Progenitor cell of endocrine pancreas (in vitro differentiated cells): ENCODE measurements at places on chromosomes 3 and 15. TPM values are rescaled to one million over a fixed set of nuclear protein-coding genes. Genes with fewer than 3 reads are reported as not detected.

- no peak overlapping the region for H3K27ac ChIP-seq
- no peak overlapping the region for H3K4me3 ChIP-seq
- H3K27me3 ChIP-seq, result no peaks in the 10 kb centered on the region
- H3K4me1 ChIP-seq, result no peaks in the 10 kb centered on the region
- no peak for DNase-seq
Observed at GRCh38 chr3:64954995-64955636, 267.3 kb upstream of the ADAMTS9 start.

- no peak for DNase-seq
- H3K4me1 ChIP-seq, result peaks cover 11% of the 10 kb centered on the region
- H3K27me3 ChIP-seq, result no peaks in the 10 kb centered on the region
- H3K27ac ChIP-seq, result no peak overlapping the region
- H3K36me3 ChIP-seq, result peaks cover 3% of the 10 kb centered on the region
Observed at GRCh38 chr3:168080022-168080421, 15.7 kb downstream of the GOLIM4 start.

DNA sequence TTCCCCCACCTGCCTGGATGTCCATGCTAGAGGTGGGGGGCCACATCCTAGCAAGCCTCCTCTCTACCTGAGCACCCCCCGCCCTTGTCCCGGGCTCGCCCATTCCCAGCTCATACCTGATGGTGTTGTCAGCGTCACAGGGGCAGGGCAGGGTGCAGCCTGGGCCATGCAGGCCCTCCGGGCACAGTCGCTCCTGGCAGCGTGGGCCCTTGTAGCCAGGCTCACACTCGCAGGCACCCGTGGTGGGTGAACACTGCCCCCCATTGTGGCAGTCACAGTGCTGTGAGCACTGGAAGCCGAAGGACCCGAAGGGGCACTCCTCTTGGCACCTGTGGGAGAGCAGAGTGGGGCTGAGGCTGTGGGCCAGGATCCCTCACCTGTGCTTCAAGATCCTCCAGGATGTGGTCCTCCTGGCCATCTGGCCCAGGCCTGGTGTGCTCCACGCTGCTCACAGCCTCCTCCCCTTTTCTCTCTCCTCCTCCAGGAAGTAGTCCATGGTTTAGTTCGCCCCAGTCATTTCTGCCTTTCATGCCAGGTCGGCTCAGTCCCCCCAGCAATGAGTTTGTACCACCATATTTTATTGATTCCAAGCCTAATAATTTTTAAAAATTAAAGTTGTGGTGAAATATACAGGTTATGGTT is 95.6 kb downstream of the RAB11A start:
- no peaks in the 10 kb centered on the region for H3K4me1 ChIP-seq
- H3K4me3 ChIP-seq, result no peak overlapping the region
- H3K36me3 ChIP-seq, result no peaks in the 10 kb centered on the region
- H3K27me3 ChIP-seq, result peaks cover 46% of the 10 kb centered on the region
- DNase-seq, result no peak
- H3K27ac ChIP-seq, result no peak overlapping the region

- no peaks in the 10 kb centered on the region for H3K27me3 ChIP-seq
- no peak for DNase-seq
- no peaks in the 10 kb centered on the region for H3K4me1 ChIP-seq
Observed at GRCh38 chr15:99511866-99512661, 53.7 kb upstream of the MEF2A start.

DNA sequence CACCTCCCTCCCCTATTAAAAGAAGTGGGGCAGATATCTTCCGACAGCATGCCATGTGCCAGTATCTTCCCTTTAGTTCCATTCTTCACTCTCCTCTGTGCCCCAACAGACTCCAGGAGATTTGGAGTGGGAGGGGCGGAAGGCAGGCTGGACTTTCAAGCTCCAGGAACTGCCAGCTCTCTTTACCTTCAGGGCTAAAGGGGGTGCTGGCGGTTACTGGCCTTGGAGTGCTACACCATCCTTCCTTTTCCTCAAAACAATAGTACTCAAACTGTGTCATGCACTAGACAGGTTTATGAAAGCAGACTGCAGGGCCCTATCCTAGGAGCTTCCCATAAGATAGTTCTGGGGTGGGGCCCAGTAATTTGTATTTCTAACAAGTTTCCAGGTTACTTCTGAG is 6.0 kb downstream of the LINS1 start:
- H3K27ac ChIP-seq, result no peak overlapping the region
- no peak overlapping the region for H3K4me3 ChIP-seq
- no peaks in the 10 kb centered on the region for H3K4me1 ChIP-seq
- peaks cover 12% of the 10 kb centered on the region for H3K36me3 ChIP-seq
- no peak for DNase-seq

- no peak overlapping the region for H3K27ac ChIP-seq
- no peak for DNase-seq
- no peaks in the 10 kb centered on the region for H3K27me3 ChIP-seq
- H3K36me3 ChIP-seq, result peaks cover 4% of the 10 kb centered on the region
Observed at GRCh38 chr3:17050071-17050470, 165.3 kb downstream of the PLCL2 start.

DNA sequence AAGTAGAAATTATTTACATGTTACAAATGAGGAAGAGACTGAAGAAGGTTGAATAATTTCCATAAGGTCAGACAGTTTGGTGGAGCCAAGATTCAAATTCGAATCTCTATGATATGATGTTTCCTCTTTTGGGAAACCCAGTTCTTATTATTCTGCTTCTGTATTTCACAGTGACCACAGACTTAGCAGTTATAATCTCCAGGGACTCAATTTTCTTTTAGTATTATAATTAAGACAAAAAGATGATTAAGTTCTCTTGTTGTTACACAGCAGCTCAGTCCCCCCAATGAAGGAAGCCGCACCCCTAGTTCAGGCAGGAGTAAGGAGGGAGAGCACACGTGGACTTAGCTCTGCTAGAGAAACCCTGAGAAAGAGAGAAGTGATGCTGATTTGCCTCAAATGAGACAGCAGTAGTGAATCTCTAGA is 130.6 kb downstream of the CCNL1 start:
- DNase-seq, result no peak
- H3K36me3 ChIP-seq, result no peaks in the 10 kb centered on the region
- H3K4me3 ChIP-seq, result no peak overlapping the region

- no peaks in the 10 kb centered on the region for H3K27me3 ChIP-seq
- H3K4me1 ChIP-seq, result peaks cover 5% of the 10 kb centered on the region
- H3K4me3 ChIP-seq, result no peak overlapping the region
- no peaks in the 10 kb centered on the region for H3K36me3 ChIP-seq
Observed at GRCh38 chr3:108461661-108462111, 48.7 kb downstream of the MYH15 start.

DNA sequence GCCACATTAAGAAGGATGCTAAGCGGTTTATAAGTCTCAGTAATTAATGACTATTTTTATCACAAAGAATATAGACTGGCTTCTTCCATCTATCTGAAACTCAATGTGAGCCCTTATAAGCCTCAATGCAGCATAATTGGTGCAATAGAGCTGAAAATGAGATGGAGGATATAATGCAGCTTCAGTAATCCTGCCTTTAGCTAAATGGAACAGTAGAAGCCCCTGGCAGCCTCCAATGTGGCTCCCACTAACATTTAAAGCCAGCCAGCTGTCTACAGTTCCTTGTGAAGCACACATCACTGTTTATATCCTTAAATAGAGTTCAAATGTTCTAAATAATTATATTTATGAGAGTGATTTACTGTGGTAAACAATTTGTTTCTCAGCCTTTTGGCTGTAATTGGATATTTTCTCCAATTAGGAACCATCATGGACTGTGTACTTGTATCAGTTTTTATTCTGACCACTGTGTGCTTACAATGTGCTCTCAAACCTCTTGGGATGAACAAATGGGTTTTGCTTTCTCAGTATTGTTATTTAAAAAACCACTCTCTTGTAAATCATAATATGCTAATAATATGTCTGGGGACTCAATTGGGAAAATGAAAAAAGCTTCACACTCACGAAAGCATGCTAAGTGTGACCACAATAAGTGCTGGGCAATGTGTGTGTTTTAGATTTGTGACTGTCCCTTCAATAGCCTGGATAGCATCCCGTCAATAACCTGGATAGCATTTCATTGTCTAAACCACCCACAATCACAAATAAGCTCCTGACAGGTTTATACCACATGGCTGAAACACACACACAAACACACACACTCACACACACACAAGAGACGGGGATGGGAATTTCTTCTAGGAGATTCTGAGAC is 366.6 kb downstream of the GBE1 start:
- H3K27ac ChIP-seq, result no peak overlapping the region
- H3K36me3 ChIP-seq, result no peaks in the 10 kb centered on the region
- H3K4me3 ChIP-seq, result no peak overlapping the region
- no peaks in the 10 kb centered on the region for H3K27me3 ChIP-seq
- peaks cover 4% of the 10 kb centered on the region for H3K4me1 ChIP-seq

GRCh38 chr3:80688814-80689213 is 921.0 kb upstream of the ROBO1 start:
- H3K4me1 ChIP-seq, result peaks cover 4% of the 10 kb centered on the region
- H3K4me3 ChIP-seq, result no peak overlapping the region
- H3K27me3 ChIP-seq, result no peaks in the 10 kb centered on the region
- no peaks in the 10 kb centered on the region for H3K36me3 ChIP-seq
- no peak overlapping the region for H3K27ac ChIP-seq
- no peak for DNase-seq

DNA sequence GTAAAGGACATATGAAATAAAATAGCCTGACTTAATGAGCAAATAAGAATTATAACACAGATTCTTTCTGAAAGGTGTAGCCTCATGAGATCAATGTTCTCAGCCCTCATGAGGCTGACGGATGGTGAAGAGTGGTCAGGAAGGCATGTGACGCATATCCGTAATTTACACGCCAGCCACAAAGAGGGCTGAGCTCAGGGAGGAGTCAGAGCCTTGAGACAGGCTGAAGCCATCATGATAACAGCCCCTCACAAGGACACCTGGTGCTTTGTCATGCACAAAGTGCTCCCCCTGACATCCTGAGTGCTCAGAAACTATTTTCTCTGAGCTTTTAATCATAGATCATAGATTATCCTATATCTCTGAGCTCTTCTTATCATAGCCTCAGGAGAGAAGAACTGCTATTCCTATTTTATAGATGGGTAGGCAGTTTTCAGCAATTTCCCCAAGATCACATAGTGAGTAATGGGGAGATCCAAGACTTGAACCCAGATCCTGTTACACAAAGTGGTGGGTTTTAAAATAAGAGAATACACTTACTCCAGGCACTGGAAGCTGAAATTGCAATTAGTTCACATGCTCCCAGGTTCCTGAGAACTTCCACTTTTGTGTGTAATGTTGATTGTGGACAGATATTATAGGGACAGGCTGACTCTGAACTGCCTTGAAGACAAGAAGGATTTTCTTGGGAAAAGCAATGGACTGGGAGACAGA is 267.1 kb downstream of the RPLP1 start:
- H3K4me1 ChIP-seq, result no peaks in the 10 kb centered on the region
- DNase-seq, result no peak
- H3K4me3 ChIP-seq, result no peak overlapping the region
- no peaks in the 10 kb centered on the region for H3K36me3 ChIP-seq
- no peak overlapping the region for H3K27ac ChIP-seq

- H3K27ac ChIP-seq, result no peak overlapping the region
- H3K4me3 ChIP-seq, result no peak overlapping the region
- peaks cover 6% of the 10 kb centered on the region for H3K36me3 ChIP-seq
- no peak for DNase-seq
- H3K27me3 ChIP-seq, result no peaks in the 10 kb centered on the region
- H3K4me1 ChIP-seq, result peaks cover 9% of the 10 kb centered on the region
Observed at GRCh38 chr3:61638741-61639140, 77.4 kb downstream of the PTPRG start.

DNA sequence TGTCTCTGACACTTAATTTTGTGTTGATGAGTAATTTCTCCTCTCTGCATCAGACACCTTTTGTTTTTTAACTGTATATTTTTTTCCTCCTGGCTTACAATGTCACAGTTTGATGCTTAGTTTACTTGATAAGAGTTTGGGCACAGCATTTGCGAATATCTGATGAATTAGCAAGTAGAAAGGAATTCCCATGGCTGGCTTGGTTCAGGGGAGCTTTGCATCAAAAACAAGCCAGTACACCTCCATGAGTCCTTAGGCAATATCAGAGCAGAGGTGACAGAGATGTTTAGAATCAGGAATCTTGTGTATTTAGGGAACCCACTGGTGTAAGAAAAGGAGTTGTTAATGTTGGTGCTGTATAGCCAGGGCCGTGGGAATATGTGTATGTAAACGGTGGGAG is 9.3 kb downstream of the ARHGEF26 start:
- H3K4me3 ChIP-seq, result no peak overlapping the region
- no peak for DNase-seq
- peaks cover 8% of the 10 kb centered on the region for H3K4me1 ChIP-seq
- peaks cover 8% of the 10 kb centered on the region for H3K36me3 ChIP-seq

DNA sequence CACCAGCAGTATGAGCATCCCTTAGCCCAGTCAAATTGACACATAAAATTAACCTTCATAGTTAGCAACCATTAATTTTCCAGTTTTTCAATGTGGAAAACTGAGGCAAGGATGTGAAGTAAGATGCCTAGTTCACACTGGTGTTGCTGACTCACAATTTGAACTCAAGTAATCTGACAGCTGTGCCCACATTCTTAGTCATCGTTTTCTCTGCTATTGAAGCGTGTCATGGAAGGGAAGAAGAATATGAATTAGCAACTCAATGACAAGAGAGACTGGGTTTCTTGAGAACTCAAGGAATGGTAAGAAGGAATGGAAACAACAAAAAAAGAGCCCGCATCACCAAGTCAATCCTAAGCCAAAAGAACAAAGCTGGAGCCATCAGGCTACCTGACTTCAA is 261.4 kb downstream of the EPHA3 start:
- H3K27me3 ChIP-seq, result no peaks in the 10 kb centered on the region
- DNase-seq, result no peak
- H3K36me3 ChIP-seq, result no peaks in the 10 kb centered on the region
- no peak overlapping the region for H3K4me3 ChIP-seq
- H3K27ac ChIP-seq, result no peak overlapping the region
- H3K4me1 ChIP-seq, result no peaks in the 10 kb centered on the region

The MFGE8 gene
- 297 and 309 TPM in 2 replicates for total RNA-seq

The APBA2 gene
- total RNA-seq, result 37.1 and 41.0 TPM in 2 replicates

The CHSY1 gene
- total RNA-seq, result 33.2 and 36.7 TPM in 2 replicates

The NEK4 gene
- total RNA-seq, result 49.8 and 51.1 TPM in 2 replicates

The ARL6IP5 gene
- 48.5 and 55.4 TPM in 2 replicates for total RNA-seq
